ENCODE measurements at places on chromosomes 2 and 18.

- DNase-seq: no peak
These were observed 391.5 kb downstream of the IRS1 start for GRCh38 chr2:226408141-226408540.

GRCh38 chr18:48876590-48876989 is 74.2 kb downstream of the SMAD7 start:
- no peak for DNase-seq

DNA sequence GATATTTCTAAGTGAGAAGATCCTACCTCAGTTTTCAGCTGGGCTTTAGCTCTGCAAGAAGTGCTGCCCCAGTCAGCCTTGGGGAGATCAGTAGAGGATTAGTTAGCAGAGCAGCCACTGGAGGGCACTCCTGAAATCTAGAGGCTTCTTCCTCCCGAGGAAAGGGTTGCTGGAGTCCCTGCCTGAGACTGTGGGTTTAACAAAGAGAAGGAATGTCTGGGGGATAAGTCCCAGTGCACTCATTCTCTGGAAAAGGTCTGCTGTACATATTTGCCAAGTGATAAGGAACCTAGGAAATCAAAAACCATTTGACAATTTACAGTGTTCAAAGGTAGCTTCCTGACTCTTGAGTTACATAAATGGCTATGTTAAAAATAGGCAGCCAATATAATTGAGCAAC is 207.2 kb downstream of the SLC8A1 start:
- no peak for DNase-seq

GRCh38 chr2:219739066-219739465 is 111.6 kb downstream of the SLC4A3 start:
- no peak for DNase-seq

DNA sequence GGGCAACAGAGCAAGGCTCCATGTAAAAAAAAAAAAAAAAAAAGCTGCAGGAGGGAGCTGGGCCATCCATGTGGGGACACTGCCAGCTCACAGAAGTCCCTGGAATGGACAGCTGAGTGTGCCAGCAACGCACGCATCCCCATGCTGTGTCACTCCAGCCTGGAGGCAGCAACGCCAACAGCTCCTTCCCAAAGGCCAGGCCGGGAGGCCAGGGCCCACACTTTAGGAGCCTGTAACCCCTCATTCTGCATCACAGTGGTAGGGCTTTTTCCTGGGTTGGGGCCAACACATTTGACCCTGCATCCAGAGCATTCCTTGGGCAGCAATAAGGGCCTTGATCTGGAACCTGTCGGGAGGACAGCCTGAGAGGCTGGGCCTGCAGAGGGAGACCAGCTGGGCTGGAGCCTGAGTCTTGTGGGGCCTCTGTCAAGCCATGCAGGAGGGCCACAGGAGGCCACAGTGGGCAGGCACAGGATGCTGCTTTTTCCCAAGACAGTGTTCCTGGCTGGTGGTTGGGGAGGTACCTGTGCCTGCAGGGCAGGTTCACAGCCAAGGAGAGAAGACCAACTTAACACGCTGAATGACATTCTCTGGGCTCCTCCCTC is 16.8 kb upstream of the KCNK3 start:
- DNase-seq: no peak

DNA sequence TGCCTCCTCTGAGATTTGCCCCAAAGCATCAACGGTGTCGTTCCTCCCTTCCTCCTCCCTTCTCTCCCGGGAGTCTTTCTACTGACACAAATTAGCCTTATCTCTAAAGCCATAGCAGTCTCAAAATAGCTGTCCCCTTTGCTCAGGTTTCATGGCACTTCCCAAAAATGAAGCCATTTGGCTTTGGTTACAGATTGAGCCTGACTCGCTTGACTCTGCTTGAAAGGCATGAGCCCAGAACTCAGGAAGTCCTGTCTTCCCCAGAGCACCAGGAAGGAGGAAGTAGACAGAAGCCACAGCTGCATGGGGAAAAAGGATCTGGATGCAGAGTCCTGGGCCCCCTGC is 234.4 kb upstream of the RGPD4 start:
- DNase-seq: no peak

- DNase-seq: no peak
These were observed 25.0 kb downstream of the FASTKD2 start for GRCh38 chr2:206790311-206790935.

GRCh38 chr2:54830546-54830945 is 107.1 kb downstream of the EML6 start:
- DNase-seq: no peak

DNA sequence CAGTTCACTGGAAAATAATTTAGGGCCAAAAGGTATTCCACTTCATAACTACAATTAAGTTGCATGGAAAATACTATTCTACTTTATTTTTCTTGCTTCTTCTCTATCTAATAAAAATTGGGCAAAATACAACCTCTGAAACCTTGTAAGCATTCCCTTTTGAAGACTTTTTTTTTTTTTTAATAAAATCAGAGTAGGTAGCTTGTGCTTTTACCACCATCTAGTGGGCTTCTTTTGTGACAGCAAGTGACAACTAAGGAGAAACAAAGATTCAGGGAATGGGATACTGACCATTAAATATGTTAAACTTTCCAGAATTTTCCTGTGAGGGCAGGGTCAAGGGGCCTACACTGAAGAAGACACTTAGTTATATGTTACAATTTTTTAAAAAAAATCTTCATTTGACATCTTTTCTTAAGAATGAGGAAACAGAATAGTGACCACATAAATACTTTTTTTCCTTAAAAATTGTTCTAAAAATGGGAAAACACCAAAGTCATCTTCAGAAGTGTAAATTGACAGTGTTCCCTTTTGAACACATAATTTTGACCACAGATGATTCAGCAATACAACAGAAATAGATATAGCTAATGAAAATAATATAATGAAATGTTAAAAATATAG is 1183.2 kb upstream of the ACVR2A start:
- DNase-seq: no peak

- DNase-seq: no peak
These were observed 193.9 kb downstream of the NBAS start for GRCh38 chr2:15367205-15367604.

GRCh38 chr2:210233487-210233886 is 8.2 kb upstream of the ACADL start:
- no peak for DNase-seq

GRCh38 chr2:223952280-223952968 is 4.8 kb upstream of the MRPL44 start:
- DNase-seq: no peak

- DNase-seq: no peak
These were observed 38.2 kb upstream of the VIT start for GRCh38 chr2:36658277-36658748.

DNA sequence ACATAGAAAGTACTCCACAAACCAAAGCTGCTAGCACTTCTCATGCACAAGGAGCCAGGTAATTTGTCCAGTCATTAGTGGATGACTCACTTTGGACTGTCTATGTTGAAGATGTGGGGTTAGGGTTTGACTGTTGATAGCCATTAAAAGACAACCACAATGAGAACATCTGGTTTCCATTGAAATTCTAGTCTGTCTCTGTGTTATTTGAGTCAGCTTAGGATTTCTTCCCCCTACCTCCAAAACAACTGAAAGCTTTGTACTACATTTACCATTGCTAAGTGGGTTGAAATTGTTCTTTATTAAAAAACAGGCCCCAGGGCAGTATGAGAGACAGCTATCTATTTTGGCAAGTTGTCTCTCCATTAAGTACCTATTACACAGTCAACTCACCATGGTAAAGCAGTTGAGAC is 50.2 kb upstream of the ANKRD44 start:
- DNase-seq: no peak

- DNase-seq: peak; percentile 45
These were observed 939 bp downstream of the DOCK10 start for GRCh38 chr2:225041207-225041850.

DNA sequence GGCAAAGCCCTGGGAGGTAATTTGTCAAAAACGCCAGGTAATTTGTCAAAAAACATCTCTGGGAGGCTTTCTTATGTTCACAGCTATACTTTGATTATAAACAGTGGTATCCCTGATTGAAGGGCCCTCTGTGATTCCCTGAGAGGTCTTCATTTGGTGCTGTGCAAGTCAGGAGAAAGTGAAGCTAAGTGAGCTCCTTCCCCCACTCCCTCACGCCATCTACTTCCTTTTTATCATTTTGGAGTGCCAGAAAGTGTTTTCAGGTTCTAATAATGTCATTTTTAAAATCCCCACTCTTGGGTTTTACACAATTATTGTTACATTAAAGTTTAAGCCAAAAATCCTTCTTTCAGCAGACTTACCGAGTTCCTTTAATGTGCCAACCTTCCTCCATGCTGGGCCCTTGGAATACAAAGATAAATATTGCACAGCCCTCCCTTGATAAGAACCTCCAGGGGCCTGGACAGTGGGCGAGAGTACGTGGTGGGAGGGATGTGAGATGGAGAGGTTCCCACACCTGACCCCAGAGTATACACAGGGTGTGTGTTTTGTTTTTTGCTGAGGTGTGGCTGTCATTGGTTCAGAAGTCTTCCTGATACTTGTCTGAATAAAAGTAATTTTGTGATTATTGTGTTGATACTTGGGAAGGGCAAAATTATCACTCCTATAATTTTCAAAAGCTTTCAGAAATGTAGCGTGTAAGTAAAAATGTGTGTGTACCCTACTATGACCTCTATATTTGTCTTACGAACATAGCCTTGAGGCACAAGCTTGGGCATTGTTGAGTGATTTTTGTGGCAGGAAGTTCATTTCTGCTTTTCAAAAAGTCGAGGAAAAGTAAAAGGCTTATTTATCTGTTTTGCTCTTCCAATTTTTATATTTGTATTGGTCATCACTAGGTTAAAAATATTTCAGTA is 8.2 kb downstream of the MAPRE2 start:
- no peak for DNase-seq

DNA sequence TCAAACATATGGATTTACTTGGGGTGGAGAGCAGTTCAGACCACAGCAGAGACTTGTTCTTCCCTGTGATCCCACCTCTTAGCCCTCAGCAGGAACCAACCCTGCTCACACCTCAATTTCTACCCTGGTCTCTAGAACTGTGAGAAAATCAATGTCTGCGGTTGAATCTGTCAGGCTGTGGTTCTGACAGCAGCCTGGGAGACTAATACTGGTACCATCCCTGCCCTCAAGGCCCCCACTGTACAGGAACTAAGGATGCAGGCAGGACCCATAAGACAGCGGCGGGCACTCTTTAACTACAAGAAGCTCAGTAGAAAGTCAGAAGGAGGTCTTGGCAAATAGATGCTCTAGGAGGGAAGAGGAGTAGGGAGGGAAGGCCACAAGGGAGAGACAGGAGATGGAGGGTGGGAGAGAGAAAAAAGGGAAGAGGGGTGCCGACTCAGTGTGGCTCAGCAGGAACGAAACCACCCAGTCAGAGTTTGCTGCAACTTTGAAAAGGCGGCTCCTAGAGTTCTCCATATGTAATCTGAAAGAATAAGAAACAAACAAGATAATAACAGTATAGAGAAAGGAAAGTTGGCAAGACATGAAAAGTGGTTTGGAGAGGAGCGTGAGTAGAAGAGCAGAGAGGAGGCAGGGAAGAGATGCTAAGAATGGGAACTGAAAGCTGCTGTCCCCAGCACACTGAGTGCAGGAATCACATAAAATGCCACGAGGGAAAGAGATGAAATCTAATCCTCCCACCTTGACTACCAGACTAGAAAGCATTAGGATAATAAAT is 323.9 kb upstream of the ID2 start:
- no peak for DNase-seq

DNA sequence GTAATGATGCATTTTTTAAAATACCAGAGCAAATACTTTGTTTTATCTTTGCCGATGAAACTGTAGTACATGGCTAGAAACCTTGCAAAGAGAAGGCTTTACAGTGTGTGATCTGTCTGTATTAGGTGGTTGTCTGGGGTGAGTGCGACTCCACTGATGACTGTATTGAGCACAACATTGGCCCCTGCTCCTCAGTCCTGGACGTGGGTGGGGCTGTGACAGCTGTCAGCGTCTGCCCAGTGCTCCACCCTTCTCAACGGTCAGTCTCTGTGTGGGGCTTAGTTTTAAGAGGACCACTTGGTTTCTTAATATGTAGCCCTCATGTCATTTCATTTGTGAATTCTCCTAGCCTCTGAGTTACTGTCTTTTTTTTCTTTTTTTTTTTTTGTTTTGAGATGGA is 17.4 kb upstream of the MOCOS start:
- no peak for DNase-seq

DNA sequence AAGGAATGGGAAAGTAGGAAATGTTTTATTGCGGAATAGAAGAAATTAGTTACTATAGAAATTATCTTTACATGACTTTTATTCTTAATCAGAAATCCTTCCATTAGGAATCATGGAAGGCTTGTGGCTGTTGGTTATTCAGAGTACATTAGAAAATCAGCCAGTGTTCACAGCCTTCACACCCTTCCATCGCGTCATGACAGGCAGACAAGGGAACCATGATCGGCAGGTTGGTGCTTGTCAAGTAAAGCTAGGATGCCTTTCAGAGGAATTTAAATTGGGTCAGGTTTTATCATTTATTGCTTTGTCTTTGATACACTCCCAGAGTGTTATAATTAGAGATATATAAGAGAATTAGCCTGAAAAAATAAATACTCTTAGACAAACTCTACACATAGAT is 400.6 kb downstream of the THSD7B start:
- DNase-seq: no peak

Data from stimulated activated CD8-positive, alpha-beta memory T cell treated with anti-CD3 and anti-CD28 coated beads, Interleukin-2, amount 100 ng/mL, for 1 hour (primary cell).